ENCODE measurements at places on chromosomes 16 and 17.

DNA sequence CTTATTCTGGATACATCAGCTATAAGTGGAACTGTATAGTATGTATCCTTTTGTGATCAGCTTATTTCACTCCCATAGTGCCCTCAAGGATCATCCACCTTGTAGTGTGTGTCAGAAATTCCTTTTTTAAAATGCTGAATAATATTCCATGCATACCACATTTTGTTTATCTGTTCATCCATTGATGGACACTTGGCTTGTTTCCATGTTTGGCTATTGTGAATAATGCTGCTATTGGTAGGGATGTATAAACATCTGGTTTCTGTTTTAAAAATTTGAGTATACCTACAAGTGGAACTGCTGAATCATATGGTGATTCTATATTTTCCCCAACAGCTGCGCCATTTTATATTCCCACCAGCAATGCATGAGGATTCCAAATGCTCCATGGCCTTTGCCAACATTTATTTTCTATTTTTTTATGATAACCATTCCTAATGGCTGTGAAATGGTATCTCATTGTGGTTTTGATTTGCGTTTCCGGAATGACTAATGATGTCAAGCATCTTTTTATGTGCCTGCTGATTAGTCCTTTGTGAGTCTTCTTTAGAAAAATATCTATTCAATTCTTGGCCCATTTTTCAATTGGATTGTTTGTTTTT lies 11.6 kb downstream of the RCVRN start:
- DNase-seq, result no peak

GRCh38 chr16:46718214-46718613 lies 28.8 kb downstream of the ORC6 start:
- no peak for DNase-seq

DNA sequence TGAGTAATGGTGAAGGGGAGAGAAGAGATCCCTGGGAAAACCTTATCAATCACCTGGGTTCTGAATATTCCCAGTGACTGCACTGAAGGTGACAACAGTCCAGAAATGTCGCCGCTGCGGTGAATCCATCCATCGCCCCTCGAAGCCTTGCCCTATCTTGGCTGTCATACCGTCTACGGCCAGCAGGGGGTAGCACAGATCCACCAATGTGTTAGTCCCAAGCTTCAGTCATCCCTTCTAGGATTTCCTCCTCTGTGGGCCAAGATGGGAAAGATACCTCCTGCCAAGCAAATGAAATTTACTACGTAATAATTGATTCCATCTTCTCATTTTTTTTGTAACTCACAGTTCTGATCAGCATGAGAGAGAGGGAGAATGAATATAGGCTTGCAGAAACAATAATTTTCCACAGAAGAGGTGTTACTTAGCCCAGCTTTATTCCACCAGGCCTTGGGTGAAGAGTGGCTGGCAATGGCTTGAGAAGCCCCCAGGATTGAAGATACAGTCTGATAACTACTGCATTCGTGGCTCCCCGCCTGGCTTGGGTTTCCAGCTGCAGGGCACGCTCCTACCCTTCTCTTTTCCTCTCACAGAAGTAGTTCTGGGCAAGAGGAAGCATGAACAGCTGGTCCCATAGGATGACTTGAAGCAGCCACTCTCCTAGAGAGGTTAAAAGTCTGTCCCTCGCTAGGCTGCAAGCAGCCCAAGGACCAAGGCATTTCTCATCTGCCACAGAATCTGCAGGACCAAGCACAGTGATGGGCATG lies 2.6 kb upstream of the FMNL1 start:
- DNase-seq, result peak; percentile 91

DNA sequence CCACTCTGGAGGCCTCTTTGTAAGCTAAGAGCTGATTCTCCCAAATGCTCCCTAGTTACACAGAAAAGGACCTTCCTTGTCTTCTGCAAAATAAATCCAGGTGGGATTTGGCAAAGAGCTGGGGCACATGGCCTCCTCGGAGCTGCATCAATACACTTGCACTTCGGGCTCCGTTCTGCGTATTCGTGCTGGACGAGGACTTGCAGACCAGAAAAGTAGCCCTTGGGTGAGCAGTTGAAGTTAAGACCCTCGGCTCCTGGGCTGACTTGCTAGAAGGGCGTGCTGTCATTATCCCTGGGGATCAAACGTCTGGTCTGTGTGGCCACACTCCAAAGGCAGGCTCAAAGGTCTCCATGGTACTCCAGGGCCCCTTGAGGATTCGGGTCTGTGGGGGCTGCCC lies 144.2 kb upstream of the RPH3AL start:
- DNase-seq, result no peak

GRCh38 chr16:68365167-68365817 lies 54.5 kb downstream of the PRMT7 start:
- DNase-seq, result peak; percentile 47

- no peak for DNase-seq
Observed at GRCh38 chr17:53687324-53687723, 135.4 kb upstream of the KIF2B start.

Data from tibial artery (tissue), 4 donors.